ENCODE measurements at places on chromosomes 12 and 14. TPM values are rescaled to one million over a fixed set of nuclear protein-coding genes. Genes with fewer than 3 reads are reported as not detected.

- no peak overlapping the region for H3K27ac ChIP-seq
- no peaks in the 10 kb centered on the region for H3K36me3 ChIP-seq
- no peak for DNase-seq
- peaks cover 3% of the 10 kb centered on the region for H3K4me1 ChIP-seq
- no peak overlapping the region for H3K4me3 ChIP-seq
Observed at GRCh38 chr12:1213618-1214205, 222.7 kb downstream of the ERC1 start.

DNA sequence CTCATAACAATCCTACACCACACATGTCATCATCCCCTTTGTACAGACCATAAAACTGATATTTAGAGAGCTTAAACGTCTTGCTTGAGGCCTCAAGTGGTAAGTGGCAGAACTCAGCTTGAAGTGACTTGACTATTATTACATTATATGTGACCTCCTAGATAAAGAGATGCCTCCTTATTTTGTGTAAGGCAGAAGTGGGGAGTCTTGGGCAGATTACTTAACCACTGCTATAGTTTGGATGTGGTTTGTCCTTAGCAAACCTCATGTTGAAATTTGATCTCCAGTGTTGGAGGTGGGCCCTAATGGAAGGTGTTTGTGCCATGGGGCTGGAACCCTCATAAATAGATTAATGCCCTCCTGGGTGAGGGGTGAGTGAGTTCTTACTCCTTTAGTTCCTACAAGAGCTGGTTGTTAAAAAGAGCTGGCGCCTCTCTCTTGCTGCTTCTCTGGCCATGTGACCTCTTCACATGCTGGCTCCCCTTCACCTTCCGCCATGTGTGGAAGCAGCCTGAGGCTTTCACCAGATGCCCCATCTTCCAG lies 37.4 kb downstream of the RCOR1 start:
- no peaks in the 10 kb centered on the region for H3K36me3 ChIP-seq
- no peak overlapping the region for H3K27ac ChIP-seq
- peak; percentile 20 for DNase-seq
- no peaks in the 10 kb centered on the region for H3K4me1 ChIP-seq
- no peak overlapping the region for H3K4me3 ChIP-seq
- no peaks in the 10 kb centered on the region for H3K27me3 ChIP-seq

- no peaks in the 10 kb centered on the region for H3K4me1 ChIP-seq
- no peaks in the 10 kb centered on the region for H3K27me3 ChIP-seq
- H3K4me3 ChIP-seq = no peak overlapping the region
- H3K36me3 ChIP-seq = no peaks in the 10 kb centered on the region
- no peak for DNase-seq
- no peak overlapping the region for H3K27ac ChIP-seq
Observed at GRCh38 chr12:11497438-11497837, 102.1 kb upstream of the PRB2 start.

DNA sequence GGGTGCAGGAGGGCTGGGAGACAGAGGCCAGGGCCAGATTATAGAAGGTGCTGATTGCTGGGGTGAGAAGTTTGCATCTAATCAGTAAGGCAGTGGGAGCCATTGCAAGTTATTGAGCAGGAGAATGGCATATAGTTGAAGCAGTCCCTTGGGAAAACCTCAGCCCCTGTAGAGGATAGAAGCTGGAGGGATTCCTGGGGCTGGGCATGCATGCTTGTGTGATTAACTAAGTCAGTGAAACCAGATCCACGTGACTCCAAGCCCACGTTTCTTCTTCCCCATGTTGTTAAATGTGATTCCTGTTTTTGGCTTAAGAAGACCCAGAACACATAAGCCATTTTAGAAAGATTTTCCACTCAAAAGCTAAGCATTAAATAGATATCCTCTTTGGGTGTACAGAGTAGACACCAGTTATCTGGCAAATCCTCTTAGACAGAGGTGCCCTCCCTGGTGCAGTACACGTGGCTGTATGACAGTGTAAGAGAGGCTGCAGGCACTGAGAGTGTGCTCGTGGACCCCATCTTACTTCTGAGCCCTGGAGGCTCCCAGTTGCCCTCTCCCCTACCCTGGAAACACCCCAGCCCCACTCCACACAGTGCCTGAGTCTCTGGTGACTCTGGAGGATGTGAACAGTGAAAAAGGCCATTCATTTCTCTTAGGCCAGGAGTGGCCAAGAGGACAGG lies 3.2 kb downstream of the C14orf132 start:
- H3K4me1 ChIP-seq = peaks cover 4% of the 10 kb centered on the region
- no peak overlapping the region for H3K4me3 ChIP-seq
- H3K36me3 ChIP-seq = no peaks in the 10 kb centered on the region
- no peaks in the 10 kb centered on the region for H3K27me3 ChIP-seq
- no peak for DNase-seq
- H3K27ac ChIP-seq = no peak overlapping the region

GRCh38 chr14:71497645-71498086 lies 434.6 kb upstream of the RGS6 start:
- peaks cover 4% of the 10 kb centered on the region for H3K4me1 ChIP-seq
- H3K27ac ChIP-seq = no peak overlapping the region
- no peaks in the 10 kb centered on the region for H3K36me3 ChIP-seq

DNA sequence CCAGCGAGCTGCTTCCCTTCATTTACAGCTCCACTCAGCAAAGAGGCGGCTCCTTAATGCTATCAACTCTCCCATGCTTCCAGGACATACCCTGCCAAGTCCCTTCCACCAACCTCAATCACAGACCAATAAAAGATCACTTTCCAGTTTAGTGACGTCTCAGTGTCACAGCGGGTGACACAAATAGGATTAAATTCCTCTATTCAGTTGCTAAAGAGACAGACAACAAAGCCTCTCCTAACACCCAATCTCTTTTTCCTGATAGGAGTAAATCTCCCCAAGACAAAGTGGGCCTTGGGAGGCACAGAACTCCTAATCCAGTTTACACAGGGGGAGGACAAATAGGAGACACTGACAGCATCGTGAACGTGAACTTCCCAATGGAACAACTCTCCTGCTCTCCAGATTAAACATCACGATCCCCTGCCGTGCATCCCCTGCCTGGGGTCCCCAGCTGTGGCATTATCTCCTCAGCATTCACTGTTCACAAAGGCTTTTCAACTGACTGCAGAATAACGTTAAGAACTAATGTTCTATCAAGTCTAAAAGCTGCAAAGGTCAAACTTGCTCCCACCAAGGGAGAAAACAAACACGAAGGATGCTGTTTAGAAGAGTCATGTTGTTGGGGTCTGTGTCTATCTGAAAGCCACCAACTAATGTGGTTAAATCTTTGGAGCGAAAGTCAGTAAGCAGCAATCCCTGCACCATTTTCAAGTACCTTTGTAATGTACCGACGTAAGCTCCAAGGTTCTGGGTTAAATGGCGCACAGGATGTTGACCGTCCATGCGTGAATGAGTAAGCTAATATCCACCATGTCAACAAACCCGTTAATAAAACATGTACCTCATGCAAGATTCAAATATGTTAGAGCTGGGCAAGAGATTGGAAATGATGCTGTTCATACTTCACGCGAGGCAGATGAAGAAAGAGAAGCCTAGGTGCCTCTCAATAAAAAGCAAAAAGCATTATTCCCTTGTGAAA lies 31.5 kb downstream of the TMEM132D start:
- no peaks in the 10 kb centered on the region for H3K27me3 ChIP-seq
- no peak overlapping the region for H3K4me3 ChIP-seq
- no peak for DNase-seq
- H3K36me3 ChIP-seq = no peaks in the 10 kb centered on the region
- no peaks in the 10 kb centered on the region for H3K4me1 ChIP-seq

GRCh38 chr14:76726551-76726970 lies 34.7 kb upstream of the VASH1 start:
- peaks cover 1% of the 10 kb centered on the region for H3K27me3 ChIP-seq
- no peaks in the 10 kb centered on the region for H3K36me3 ChIP-seq
- H3K4me3 ChIP-seq = no peak overlapping the region
- H3K4me1 ChIP-seq = no peaks in the 10 kb centered on the region

The COCH gene
- 1.4 TPM for total RNA-seq

The PAPLN gene
- total RNA-seq = 5.8 TPM

The INSM2 gene
- total RNA-seq = not detected

The CCNT1 gene
- total RNA-seq = 42.0 TPM
